ENCODE measurements at places on chromosomes 4 and X.

- no peak for DNase-seq
These were observed 14.3 kb downstream of the FAM9C start for GRCh38 chrX:13029887-13030771.

DNA sequence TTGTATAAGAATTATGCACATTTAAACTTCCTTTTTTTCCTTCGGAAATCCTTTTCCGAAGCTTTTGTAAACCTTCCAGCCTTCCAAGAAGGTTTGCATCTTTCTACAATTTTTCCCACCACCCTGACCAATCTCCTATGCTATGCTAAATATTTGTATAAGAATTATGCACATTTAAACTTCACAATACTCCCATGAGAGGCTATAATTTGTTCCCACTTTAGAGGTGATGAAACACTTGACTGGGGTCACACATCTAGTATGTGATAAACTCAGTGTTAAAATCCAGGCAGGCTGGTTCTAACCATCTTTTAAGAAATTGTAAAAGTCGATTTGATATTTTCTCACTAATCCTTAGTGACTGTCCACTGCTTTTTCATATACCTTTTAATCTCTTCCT is 22.1 kb downstream of the NUDT6 start:
- DNase-seq: no peak

DNA sequence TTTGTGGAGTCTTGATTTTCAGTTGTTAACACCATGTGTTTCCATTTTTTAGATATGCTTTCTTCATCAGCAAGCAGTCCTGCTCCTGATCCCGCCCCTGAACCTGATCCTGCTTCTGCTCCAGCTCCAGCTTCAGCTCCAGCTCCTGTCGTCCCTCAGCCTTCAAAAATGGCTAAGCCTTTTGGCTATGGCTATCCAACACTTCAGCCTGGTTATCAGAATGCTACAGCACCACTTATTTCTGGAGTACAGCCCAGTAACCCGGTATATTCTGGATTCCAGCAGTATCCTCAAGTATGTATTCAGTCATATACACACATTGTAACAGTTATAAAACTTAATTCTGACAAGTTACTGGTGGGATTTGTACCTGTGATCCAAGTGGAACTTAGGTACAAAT is 60.9 kb downstream of the SEC24B start:
- no peak for DNase-seq

- DNase-seq: no peak
These were observed 91.2 kb downstream of the NXF2 start for GRCh38 chrX:102338162-102338561.

DNA sequence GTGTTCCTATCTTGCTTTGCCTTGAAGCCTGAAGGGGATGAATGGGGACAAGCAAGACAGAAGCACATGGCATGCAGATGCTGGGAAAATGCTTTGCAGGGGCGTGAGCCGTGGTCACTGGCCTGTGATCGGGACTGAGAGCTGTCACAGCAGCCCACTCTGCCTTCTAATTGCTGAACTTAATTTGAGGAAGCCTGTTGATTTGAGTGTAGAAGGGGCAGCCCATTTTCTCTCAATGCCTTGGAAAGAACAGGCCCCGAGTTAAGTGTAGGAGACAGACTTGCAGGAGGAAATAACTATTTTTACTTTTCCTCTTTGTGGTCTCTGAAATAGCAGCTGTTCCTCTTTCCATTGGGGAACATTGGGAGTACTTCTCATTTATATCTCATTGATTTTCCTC is 26.1 kb upstream of the TBC1D1 start:
- DNase-seq: no peak

All from SW 1271 (cell line).